ENCODE measurements at places on chromosomes 3 and 15.

DNA sequence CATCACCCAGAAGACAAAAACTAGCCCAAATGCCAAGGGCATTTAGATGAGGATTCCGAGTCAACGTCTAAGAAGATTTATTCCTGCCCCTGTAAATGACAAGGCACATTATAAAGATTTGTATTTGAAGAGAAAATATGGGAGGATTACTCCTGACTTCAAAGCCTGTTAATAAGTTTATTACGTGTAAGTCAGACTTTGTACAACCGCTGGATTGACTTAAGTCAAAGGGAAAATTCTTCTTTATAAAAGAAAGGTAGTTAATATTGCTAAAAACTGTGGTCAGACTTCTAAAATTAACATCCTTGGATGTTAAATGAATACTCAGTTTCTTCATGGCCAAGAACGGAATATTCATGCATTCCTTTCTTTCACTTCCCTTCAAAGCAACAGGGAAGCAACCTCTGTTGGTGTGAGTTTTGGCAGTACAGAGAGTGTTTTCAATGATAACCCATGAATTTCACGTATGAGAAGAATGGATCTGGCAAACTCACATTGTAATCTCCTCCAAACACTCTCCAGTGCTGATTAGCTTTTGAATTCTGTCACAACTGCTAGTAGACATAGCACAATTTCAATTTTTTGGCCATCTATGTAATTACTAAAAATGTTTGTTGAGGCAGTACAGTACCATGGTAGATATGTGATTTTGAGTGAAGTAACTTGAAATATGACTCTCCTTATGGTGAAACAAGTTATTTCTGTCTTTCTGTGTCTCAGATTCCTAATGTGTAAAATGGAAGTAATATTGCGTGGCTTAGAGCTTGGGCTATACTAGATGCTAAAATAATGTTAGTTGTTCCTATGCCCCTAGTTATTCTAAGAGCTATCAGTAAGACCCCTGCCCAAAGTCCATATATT lies 62.0 kb downstream of the PLD1 start:
- no peak for DNase-seq

GRCh38 chr3:136954980-136955780 lies 2.6 kb upstream of the IL20RB start:
- DNase-seq, result no peak

DNA sequence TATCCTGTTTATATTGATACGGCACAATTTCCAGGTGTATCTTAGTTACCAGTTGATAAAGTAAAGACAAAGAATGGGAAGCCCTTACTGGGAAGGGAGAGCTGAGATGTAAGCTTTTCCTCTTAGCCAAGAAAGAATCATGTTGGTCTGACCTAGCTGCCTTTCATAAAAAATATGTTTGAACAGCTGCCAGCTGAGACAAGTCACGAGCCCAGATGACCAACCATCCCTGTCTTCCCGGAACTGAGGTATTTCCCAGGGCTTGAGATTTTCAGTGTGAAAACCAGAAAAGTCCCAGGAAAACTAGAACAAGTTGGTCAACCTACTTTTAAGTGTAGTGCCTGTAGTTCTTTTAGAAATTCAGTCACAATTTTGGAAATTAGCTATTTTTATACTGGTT lies 3.6 kb upstream of the MYH15 start:
- no peak for DNase-seq

DNA sequence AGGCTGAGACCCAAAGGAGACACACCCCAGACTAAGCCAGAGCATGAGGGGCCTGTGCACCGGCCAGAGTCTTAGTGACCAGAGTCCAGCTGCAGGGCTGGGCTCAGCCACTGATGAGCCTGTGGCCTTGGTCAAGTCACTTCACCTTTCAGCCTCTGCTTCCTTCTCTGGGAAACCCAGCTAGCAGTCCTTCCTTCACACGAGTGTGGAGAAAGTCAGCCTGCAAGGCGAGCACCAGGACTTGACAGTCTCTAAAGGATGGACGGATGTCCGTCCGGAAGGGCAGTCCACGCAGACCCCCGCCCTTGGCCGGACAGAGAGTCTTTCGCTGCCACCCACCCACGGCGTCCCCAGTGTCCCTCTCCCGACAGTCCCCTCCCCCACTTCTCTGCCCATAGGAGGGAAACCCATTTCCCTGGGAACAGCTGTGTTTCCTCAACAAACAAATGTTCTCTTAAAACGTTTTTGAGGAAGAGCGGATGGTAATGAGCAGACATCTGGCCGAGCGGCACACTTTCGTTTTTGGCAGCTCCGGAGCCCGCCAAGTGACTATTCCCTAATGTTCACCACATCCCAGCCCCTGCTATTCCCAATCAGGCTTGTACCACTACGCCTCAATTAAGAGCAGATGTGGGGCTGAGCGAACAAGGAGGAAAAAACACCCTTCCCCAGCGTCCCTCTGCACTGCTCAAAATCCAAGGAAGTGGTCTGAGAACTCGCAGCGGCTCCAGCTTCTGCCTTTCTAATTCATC lies 129.1 kb upstream of the SMAD3 start:
- DNase-seq, result no peak

DNA sequence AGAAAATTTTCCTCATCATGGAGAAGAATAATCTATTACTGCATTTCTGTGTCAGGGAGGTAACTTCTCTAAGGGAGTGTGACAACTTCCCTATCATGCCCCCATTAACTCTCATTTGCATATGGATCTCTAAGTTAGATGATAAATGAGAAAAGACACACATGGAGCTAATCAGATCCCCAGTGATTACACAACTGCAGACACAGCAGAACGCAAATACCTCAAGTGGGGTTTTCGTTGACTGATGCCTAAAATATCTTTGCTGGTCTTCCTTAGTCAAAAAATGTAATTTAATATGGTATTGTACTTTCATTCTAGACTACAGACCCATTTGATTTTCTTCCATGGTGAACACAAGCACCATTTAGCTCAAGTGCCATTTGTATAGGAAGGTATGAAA lies 630.5 kb downstream of the TBL1XR1 start:
- no peak for DNase-seq

- no peak for DNase-seq
Measured at GRCh38 chr3:42638339-42638842, 15.1 kb upstream of the ZBTB47 start.

DNA sequence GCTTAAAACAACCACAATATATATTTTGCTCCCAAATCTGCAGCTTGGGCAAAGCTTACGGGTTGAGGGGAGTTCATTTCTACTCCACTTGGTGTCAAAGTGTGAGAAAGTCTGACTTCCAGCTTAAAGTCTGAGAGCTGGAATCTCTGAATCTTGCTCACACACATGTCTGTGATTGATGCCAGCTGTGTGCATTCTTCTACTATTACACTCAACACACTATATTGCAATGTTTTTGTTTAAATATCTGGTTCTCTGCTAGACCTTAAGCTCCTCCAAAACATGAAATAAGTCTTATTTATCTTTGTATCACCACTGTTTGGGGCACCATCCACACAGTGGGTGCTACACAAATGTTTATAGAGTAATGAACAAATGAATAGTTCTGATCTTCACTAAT lies 36.7 kb upstream of the SECISBP2L start:
- no peak for DNase-seq

- DNase-seq, result no peak
Measured at GRCh38 chr15:98955331-98955730, 52.3 kb downstream of the PGPEP1L start.

GRCh38 chr3:9583792-9584191 lies 30.2 kb upstream of the LHFPL4 start:
- no peak for DNase-seq

DNA sequence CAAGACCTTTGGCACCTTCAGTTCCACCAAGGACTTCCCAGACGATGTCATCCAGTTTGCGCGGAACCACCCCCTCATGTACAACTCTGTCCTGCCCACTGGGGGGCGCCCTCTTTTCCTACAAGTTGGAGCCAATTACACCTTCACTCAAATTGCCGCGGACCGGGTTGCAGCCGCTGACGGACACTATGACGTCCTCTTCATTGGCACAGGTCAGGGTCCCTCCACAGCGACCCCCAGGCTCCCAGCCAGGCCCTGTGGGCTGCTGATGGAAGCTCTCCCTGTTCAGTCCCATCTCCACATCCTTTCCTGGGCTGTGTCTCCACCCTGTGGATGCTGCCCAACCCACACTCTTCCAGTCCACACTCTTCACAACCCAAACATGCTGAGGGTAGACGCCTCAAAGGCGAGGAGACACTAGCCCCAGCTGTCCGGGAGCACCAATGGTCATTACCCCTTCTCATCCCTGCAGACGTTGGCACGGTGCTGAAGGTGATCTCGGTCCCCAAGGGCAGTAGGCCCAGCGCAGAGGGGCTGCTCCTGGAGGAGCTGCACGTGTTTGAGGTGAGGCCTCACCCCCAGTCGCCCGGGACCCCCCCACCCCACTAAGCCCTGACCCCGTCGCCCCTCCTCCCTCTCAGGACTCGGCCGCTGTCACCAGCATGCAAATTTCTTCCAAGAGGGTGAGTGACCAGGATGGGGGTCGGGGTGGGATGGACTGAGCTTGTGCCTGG lies 4.3 kb upstream of the LSMEM2 start:
- DNase-seq, result peak; percentile 72

DNA sequence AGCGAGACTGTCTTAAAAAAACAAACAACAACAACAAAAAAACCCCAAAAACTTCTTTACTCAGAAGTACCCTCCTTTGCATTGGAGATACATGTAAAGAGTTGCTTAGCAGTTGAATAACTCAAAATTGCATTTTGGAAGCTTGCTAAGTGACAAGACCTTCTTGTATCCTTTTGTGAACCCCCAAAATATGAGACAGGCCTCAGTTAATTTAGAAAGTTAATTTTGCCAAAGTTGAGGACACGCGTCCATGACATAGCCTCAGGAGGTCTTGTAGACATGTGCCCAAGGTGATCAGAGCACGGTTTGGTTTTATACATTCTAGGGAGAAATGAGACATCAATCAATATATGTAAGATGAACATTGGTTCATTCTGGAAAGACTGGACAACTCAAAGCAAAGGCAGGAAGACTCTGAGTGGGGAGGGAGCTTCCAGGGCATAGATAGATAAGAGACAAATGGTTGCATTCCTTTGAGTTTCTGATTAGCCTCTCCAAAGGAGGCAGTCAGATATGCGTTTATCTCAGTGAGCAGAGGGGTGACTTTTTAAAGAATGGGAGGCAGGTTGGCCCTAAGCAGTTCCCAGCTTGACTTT lies 1.7 kb upstream of the ARF4 start:
- DNase-seq, result no peak

DNA sequence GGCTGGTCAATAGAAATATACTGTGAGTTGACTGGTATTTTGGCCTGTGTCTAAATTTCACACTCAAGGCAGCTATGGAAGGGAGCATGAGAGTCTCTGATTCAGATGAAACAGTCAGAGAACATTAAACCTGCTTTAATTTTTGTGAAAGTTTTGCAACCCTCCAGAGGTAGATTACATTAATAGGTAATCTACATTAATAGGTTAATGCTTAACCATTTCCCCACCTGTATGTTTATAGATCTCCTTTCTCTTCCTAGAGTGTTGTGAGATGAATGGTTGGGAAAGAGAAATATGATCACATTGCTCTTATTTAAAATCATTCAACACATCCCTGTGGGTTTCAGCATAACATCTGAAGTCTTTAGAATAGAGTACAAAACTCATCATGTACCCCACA lies 586.9 kb upstream of the DPPA4 start:
- no peak for DNase-seq

DNA sequence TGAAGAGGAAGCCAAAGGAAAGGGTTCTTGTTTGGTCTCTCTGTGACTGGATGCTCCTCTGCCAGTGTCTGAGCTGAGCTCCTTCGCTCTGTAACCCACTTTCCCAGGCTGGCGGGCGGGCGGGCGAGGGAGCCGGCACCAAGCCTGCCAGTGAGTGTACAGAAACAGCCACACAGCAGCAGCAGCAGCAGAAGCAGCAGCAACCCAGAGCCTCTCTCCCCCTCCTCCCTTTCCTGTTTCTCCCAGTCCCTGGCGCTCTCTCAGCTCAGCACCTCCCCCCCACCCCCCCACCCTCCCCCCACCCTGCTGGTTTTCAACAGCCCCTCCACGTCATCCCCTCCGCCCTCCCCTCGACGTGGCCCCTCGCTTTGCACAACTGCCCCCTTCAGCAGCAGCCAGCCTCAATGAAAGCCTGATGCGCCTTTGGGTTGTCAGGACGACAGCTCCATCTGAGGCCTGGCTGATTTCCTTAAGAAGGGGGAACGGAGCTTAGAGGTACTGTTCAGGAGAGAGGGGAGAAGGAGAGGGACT lies at the start of gene LSAMP:
Gene LSAMP (minus strand): TSS at position 177 of the 531 bp plus-strand sequence.
- DNase-seq, result no peak

DNA sequence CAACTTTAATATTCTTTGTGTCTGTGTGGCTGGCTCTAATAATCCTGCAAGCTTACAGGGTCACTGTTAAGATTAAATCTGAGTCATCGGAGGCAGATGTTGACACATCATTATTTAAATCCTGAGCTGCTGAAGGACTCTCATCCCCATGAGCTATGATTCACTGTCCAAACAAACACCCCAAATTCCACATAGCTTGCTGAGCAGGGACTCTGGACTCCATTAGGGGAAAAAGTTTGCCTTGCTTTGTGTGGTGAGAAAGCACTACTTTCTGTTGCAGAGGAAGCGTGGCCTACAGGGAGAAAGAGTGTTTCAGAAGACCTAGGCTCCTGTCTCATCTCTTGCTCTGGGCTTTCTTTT lies 213.7 kb downstream of the PDCD6IP start:
- no peak for DNase-seq

DNA sequence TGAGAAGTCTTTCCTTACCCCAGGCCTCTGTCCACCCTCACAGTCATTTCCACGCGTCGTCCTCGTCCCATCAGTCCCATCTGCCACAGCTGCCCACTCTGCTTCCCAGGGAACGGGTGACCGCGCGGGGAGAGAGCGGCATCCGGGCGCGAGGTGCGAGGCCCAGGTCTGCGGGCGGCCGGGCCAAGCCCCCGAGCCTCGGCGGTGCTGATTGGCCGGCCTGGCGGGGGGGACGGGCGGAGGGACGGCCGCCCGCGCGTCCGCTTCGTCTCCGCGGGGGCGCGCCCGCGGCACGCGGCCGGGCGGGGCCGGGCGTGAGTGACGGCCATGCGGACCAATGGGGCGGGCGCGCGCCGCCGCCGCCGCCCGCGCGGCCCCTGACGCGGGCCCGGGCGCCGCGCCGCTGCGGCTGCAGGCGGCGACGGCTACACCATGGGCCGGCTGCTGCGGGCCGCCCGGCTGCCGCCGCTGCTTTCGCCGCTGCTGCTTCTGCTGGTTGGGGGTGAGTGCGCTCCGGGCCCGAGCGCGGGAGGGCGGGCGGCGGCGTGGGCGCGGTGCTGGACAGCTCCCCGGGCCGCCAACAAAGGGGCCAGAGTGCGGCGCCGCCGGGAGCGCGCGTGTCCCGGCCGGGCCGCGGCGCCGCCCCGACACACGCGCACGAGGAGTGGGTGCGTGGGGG lies at the start of gene PODXL2:
Gene PODXL2 (plus strand): TSS at position 398 of the 679 bp plus-strand sequence. CDS start 35 bp downstream, at position 433.
- DNase-seq, result peak; percentile 35

DNA sequence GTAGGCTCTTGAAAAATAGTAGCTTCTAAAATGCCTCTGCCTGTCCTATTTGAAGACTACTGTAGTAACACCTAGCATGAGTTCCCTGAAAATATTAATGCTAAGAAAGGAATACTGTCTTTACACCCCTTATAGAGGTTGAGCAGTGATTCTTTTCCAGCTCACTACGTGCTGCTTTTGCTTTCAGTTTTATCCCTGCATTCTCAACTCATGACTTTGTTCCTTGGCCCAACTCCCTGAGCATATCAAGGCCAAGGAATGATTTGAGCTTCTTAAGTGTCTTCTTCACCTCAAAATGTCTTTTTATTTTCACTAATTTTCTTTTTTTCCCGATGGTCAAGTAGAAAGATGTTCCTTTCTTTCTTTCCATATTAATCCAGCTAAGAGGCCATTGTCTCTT lies 16.5 kb upstream of the P2RY13 start:
- DNase-seq, result no peak
